Activated CD4-positive, alpha-beta memory T cell treated with anti-CD3 and anti-CD28 coated beads for 36 hours (primary cell): ENCODE measurements at places on chromosomes 7 and 10. TPM values are rescaled to one million over a fixed set of nuclear protein-coding genes. Genes with fewer than 3 reads are reported as not detected.

GRCh38 chr7:32507414-32507813 is 12.1 kb downstream of the AVL9 start:
- no peak overlapping the region for H3K4me3 ChIP-seq
- H3K27me3 ChIP-seq = no peaks in the 10 kb centered on the region
- peaks cover 10% of the 10 kb centered on the region for H3K36me3 ChIP-seq
- H3K4me1 ChIP-seq = peaks cover 57% of the 10 kb centered on the region
- no peak for DNase-seq

The PNLIP gene
- not detected for total RNA-seq

The PTPRN2 gene
- total RNA-seq = 0.64 TPM

The SAMD9L gene
- total RNA-seq = 19.8 TPM

The CREM gene
- 164 TPM for total RNA-seq
